BJ (cell line): ENCODE measurements at places on chromosomes 2 and 18. TPM values are rescaled to one million over a fixed set of nuclear protein-coding genes. Genes with fewer than 3 reads are reported as not detected.

The CCDC68 gene
- polyA plus RNA-seq, result 0.34 and 0.40 TPM in 2 replicates

The KCNK3 gene
- 0.13 and 0.22 TPM in 2 replicates for polyA plus RNA-seq

The AGAP1 gene
- 11.0 and 14.9 TPM in 2 replicates for polyA plus RNA-seq

The KCNF1 gene
- polyA plus RNA-seq, result not detected in 2 replicates

The ALK gene
- not detected in 2 replicates for polyA plus RNA-seq

The ANKRD62 gene
- not detected in 2 replicates for polyA plus RNA-seq

The TRIM43B gene
- not detected in 2 replicates for polyA plus RNA-seq
